Activated naive CD8-positive, alpha-beta T cell treated with anti-CD3 and anti-CD28 coated beads for 36 hours (primary cell): ENCODE measurements at places on chromosomes 12 and 14. TPM values are rescaled to one million over a fixed set of nuclear protein-coding genes. Genes with fewer than 3 reads are reported as not detected.

Gene PROX2
- total RNA-seq = 0.87 TPM

DNA sequence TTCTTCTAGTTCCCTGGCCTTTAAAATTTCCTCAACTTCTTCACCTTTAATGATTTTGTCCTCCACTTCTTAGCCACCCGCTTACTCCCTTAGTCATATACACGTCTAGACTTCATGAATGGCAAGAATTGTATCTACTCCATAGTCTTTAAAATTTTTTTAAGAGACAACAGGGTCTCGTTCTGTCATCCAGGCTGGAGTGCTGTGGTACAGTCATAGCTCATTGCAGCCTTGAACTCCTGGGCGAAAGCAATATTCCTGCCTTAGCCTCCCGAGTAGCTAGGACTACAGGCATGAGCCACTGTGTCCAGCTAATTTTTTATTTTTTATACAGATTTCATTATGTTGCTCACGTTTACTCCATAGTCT, 47.9 kb downstream of the BBS10 start:
- no peak overlapping the region for H3K4me3 ChIP-seq
- H3K27me3 ChIP-seq = no peaks in the 10 kb centered on the region
- H3K27ac ChIP-seq = no peak overlapping the region

Gene BDKRB1
- not detected for total RNA-seq

Gene ATG14
- total RNA-seq = 5.9 TPM

GRCh38 chr12:111242184-111242583, 126.7 kb downstream of the PHETA1 start:
- no peaks in the 10 kb centered on the region for H3K36me3 ChIP-seq
- no peak overlapping the region for H3K4me3 ChIP-seq
- H3K4me1 ChIP-seq = no peaks in the 10 kb centered on the region

Gene TSPAN11
- total RNA-seq = not detected
